Stimulated activated CD8-positive, alpha-beta memory T cell treated with anti-CD3 and anti-CD28 coated beads, Interleukin-4, amount 100 ng/mL, for 48 hours (primary cell): ENCODE measurements at places on chromosomes 5 and 9.

DNA sequence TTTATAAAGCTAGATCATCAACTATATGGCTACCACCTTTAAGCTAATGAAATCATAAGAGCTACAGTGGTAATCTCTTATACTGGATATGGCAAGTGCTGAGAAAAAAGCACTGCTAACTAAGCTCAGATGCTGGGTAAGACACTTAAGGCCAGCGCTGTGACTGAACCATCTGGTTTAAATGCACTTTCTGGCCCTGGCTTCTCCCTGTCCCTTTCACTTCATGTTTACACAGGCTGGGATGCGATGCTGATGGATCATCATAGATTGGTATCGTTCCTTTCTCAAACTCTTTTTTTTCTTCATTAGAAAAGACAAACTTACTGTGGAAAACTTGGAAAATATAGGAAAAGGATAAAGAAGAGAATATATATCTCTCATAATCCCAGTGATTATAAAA lies 52.3 kb downstream of the KIF24 start:
- DNase-seq: no peak

DNA sequence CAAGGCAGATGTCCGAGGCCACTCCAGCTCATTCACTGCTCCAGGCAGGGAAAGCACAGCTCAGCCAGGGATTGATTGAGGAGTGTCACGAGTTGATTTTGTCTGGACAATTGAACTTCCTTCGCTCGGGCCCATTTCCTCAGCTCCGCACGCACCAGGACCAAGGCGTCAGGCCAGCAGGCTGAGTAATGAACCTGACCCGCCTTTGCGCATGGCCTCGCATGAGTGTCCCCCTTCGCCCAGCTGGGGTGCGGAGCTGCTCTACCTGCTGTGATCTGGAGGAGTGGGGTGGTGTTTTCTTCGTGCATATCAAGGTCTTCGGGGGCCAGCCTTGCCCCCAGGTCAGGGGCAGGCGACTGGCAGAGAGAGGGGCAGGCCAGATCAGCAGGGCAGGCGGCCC lies 44.0 kb downstream of the VAV2 start:
- DNase-seq: no peak

DNA sequence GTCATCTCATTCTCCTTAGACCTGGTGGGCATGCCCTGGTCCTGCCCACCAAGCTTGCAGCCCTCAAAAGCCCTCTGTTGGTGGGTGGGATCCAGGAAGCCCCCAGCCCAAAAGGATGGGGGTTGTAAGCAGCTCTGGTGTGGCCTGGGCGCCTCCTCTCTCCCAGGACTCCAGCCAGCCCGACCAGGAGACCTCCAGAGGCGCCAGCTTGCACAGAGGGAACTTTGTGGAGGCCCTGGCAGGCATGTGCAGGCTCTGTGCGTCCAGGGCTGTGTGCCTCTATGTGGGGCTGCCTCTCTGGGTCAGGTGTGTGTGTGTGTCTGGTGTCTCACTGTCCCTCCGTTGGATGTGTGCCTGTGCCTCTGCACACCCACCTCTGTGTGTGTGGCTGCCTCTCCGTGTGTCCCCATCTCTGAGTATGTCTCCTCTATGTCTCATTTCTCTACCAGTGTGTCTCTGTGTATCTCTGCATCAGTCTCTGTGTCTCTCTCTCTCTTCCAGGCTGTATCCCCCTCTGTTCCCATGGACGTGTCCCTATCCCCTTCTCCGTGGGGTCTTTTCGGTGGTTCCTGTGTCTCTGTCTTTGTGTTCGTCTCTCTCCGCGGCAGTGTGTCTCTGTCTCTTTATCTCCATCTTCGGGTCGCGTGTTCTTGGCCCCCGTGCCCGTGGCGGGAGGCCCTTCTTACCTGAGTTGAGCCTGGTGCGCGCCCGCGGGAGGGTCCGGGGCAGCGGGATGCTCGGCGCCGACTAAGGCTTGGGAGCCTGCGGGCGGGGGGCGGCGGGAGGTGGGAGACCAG lies 501 bp downstream of the ENHO start:
- DNase-seq: no peak

- DNase-seq: no peak
These were observed 66.3 kb downstream of the PIP5K1B start for GRCh38 chr9:68771376-68771775.

GRCh38 chr5:16140417-16140816 lies 39.2 kb downstream of the MARCHF11 start:
- DNase-seq: no peak

DNA sequence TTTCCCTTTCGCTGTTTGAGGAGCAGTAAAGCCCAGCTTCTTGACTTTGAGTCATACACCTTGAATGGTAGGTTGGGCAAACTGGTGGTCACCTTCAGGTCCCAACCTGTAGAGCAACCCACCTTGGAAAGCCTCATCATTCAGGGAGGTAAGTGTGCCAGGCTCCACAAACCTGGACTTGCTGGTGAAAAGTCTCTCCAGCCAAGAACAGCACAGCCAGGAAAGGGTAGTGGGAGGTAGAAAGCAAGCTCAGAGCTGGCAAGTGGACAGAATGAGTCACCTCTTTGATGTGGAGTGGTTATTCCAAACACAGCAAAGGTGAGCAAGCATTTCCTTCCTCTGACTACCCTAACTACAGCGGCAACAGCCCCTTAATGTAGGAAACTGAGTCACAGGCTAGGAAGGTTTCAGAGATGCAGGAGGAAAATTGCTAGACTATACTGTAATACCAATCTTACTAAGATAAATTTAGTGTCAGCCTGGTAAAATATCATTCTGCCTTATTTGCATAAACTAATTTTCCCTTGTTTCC lies 117.5 kb upstream of the MTAP start:
- peak; percentile 56 for DNase-seq
